Osteoblast (primary cell): ENCODE measurements at places on chromosomes 6 and 20. TPM values are rescaled to one million over a fixed set of nuclear protein-coding genes. Genes with fewer than 3 reads are reported as not detected.
A peak's percentile ranks its signal among the peaks of the same experiment; 100 is the strongest.

DNA sequence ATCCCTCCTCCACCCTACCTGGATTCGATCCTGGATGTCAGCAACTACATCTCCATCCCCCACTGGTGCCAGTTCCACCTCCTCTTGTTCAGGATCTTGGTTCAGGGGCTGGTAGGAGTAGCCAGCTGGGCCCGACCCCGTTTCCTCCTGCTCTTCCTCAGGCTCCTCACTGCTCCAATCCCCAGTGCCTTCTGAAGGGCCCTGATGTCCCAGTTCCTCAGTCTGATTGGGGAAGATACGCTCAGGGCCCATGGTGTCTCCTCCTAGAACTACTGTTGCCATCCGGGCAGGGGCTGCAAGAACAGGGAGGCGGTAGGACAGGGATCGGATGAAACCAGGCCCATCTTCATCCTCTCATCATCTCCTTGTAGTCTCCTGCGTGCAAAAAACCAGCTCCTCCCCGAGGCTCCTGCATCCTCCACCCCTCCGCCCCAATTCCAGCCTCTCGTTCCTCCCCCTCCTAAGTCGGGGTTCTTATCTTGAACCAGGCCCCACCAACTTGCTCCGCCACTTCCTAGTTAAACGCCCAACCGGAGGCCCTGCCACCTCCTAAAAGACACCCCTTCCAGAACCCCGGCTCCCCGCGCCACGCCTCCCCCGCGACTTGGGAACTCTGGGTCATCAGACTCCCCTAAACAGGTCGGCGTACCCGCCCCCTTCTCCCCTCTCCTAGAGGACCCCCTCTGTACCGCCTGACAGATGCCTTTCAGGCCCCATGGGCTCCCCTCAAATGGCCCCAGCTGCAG lies 476 bp downstream of the MEA1 start:
- H3K27ac ChIP-seq = peak overlapping the region; percentile 57
- H3K4me1 ChIP-seq = peaks cover 28% of the 10 kb centered on the region
- peak overlapping the region; percentile 98 for H3K4me3 ChIP-seq

DAAM2 gene
- 29.0 and 46.9 TPM in 2 replicates for total RNA-seq

COL9A3 gene
- total RNA-seq = not detected in 2 replicates

- no peak overlapping the region for H3K27ac ChIP-seq
- H3K4me3 ChIP-seq = no peak overlapping the region
- H3K4me1 ChIP-seq = peaks cover 7% of the 10 kb centered on the region
- peaks cover 25% of the 10 kb centered on the region for H3K27me3 ChIP-seq
- no peaks in the 10 kb centered on the region for H3K36me3 ChIP-seq
- DNase-seq = no peak
Observed at GRCh38 chr20:35598476-35598875, 17.2 kb upstream of the SPAG4 start.

- no peak overlapping the region for H3K27ac ChIP-seq
- no peaks in the 10 kb centered on the region for H3K27me3 ChIP-seq
- no peaks in the 10 kb centered on the region for H3K4me1 ChIP-seq
- H3K4me3 ChIP-seq = no peak overlapping the region
Observed at GRCh38 chr6:13117570-13117969, 210.8 kb downstream of the TBC1D7 start.

DNA sequence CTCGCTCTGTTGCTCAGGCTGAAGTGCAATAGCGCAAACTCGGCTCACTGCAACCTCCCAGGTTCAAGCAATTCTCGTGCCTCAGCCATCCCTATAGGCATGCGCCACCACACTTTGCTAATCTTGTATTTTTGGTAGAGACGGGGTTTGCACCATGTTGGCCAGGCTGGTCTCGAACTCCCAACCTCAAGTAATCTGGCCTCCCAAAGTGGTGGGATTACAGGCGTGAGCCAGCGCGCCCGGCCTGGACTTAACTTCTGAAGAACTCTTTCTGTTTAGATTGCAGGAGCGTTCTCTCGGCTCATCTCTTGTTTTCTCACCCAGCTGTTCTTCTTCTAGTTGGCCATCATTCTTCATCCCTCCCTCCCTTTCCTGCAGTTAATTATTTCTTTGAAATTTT lies 30.3 kb downstream of the GTF2H5 start:
- no peaks in the 10 kb centered on the region for H3K4me1 ChIP-seq
- H3K36me3 ChIP-seq = peaks cover 1% of the 10 kb centered on the region
- H3K27me3 ChIP-seq = no peaks in the 10 kb centered on the region
- H3K27ac ChIP-seq = no peak overlapping the region

DNA sequence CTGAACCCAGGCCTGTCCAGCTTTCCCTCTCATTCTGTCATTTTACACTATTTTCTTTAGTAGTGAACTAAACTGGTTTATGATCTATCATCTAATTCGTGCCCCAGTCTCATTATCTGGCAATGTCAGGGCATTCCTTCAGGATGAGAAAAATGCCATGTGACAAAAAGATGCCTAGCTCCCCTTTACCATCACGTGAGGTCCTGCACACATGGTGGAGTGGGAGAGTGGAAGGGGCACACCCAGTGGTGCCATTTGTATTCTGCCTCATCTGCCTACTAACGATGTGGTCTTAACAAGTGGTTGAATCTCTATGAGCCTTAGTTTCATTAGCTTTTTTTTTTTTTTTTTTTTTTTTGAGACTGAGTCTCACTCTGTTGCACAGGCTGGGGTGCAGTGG lies 41.2 kb downstream of the CDC5L start:
- H3K27ac ChIP-seq = peak overlapping the region; percentile 59
- H3K4me3 ChIP-seq = no peak overlapping the region
- H3K27me3 ChIP-seq = no peaks in the 10 kb centered on the region

DNA sequence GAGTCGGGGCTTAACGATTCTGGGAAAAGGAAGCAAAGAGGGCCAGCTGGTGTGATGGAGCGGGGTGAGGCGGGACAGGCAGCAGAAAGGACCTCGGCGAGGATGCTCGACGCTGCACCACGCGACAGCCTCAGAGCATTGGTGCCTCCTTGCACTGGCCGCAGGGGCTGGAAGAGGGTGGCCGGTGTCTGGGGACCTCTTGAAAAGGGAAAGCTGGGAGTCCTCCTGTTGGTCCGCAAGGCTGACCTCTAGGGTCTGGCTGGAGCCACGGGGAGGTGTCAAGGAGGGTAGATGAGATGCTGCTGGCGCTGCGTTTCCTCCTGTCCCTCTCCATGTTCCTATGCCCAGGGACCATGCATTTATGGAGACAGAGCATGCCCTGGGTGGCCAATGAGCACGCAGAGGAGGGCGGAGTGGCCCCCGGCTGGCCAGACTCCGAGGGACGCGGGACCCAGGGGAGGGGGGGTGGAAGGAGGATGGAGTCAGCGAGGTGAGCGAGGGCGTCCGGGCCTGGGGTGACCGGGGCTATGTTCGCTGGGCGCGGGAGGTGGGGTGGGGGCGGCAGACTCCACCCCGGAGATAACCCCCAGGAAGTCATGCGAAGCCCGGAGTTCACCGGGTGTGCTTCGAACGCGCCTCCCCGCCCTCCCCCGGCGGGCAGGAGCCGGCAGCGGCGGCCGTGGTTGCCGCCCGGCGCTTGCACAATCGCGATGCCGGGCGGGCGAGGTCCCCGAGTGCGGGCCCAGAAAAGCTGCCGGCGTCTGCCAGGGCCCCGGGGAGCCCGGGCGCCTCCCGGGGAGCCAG lies at the start of gene CYP24A1:
CYP24A1 (minus strand) TSS at position 334 of the 804 bp plus-strand sequence. CDS start 407 bp downstream, outside the sequence.
- H3K4me3 ChIP-seq = no peak within 1 kb of the TSS
- peaks cover 8% of the 10 kb centered on the region for H3K4me1 ChIP-seq
- no peak within 1 kb of the TSS for H3K27ac ChIP-seq
- H3K27me3 ChIP-seq = peaks cover 60% of the 10 kb centered on the region
- H3K36me3 ChIP-seq = no peaks in the 10 kb centered on the region
- DNase-seq = no peak

GRCh38 chr20:51368461-51369211 lies 173.9 kb downstream of the NFATC2 start:
- no peaks in the 10 kb centered on the region for H3K27me3 ChIP-seq
- H3K27ac ChIP-seq = peak overlapping the region; percentile 100
- no peaks in the 10 kb centered on the region for H3K36me3 ChIP-seq
- no peak overlapping the region for H3K4me3 ChIP-seq

BAG2 gene
- 13.3 and 17.7 TPM in 2 replicates for total RNA-seq

- no peaks in the 10 kb centered on the region for H3K27me3 ChIP-seq
- DNase-seq = no peak
- no peak overlapping the region for H3K27ac ChIP-seq
- H3K36me3 ChIP-seq = no peaks in the 10 kb centered on the region
- no peaks in the 10 kb centered on the region for H3K4me1 ChIP-seq
- H3K4me3 ChIP-seq = no peak overlapping the region
Observed at GRCh38 chr20:40775561-40776146, 86.6 kb upstream of the MAFB start.

GRCh38 chr6:112389361-112389760 lies 42.2 kb downstream of the RFPL4B start:
- H3K4me1 ChIP-seq = peaks cover 2% of the 10 kb centered on the region
- peaks cover 2% of the 10 kb centered on the region for H3K27me3 ChIP-seq
- DNase-seq = no peak
- no peaks in the 10 kb centered on the region for H3K36me3 ChIP-seq

GRCh38 chr6:109093732-109094415 lies 772 bp downstream of the SESN1 start:
- H3K36me3 ChIP-seq = no peaks in the 10 kb centered on the region
- H3K27me3 ChIP-seq = no peaks in the 10 kb centered on the region
- peak overlapping the region; percentile 99 for H3K27ac ChIP-seq
- DNase-seq = no peak

MUC21 gene
- not detected in 2 replicates for total RNA-seq

GRCh38 chr6:24426729-24427446 lies 24.2 kb downstream of the MRS2 start:
- peaks cover 16% of the 10 kb centered on the region for H3K4me1 ChIP-seq
- no peak overlapping the region for H3K4me3 ChIP-seq
- H3K27me3 ChIP-seq = no peaks in the 10 kb centered on the region
- no peak overlapping the region for H3K27ac ChIP-seq

DNA sequence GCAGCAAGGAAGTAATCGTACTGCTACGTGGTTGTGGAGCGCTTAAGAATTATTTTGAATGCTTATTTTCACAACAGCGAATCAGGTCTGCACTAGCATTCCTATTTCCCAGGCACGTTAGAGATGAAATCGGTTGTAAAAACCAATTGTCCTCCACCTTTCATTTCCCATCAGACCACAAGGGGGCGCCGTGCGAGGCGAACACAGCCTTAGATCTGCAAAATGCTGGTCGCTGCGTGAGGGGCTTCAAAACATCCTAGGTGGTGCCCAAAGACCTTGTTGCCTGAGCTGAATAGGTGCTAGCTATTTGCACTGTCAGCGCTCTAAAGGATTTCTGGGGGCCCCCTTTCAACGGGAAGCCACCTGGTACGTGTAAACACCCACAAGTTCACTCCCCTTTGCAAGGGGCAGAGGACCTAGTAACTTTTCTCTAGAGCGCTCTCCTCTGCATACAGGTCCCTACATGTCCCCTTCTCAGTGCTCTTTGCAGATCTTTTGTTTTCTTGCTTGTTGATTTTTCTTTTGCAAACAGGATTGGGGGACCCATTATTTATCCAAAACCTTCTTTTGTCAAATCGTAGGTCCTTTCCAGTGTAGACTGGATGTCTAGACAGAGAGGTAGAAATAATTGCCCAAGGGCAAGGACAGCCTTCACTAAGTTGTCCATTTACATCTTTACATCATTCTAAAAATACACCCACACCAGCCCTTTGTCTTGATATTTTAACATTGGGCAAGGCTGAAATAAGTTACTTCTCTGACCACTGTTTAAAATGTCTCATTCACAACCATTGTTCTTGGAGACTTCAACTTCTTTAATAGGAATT lies 59.8 kb downstream of the NEDD9 start:
- no peak overlapping the region for H3K27ac ChIP-seq
- no peaks in the 10 kb centered on the region for H3K4me1 ChIP-seq
- peak overlapping the region; percentile 5 for H3K4me3 ChIP-seq
- H3K36me3 ChIP-seq = no peaks in the 10 kb centered on the region
- no peaks in the 10 kb centered on the region for H3K27me3 ChIP-seq

GRCh38 chr20:52025938-52026337 lies 165.6 kb downstream of the ZFP64 start:
- DNase-seq = no peak
- H3K4me3 ChIP-seq = no peak overlapping the region
- no peak overlapping the region for H3K27ac ChIP-seq
- H3K4me1 ChIP-seq = peaks cover 2% of the 10 kb centered on the region

FRS3 gene
- 1.5 and 1.8 TPM in 2 replicates for total RNA-seq

- H3K27me3 ChIP-seq = peaks cover 13% of the 10 kb centered on the region
- no peaks in the 10 kb centered on the region for H3K4me1 ChIP-seq
- H3K27ac ChIP-seq = no peak overlapping the region
- no peak overlapping the region for H3K4me3 ChIP-seq
Observed at GRCh38 chr6:107827541-107827940, 3.4 kb upstream of the SCML4 start.

RIPPLY2 gene
- under 0.01 TPM in 1 of 2 replicates, not detected in the other for total RNA-seq

- peak; percentile 57 for DNase-seq
- H3K27me3 ChIP-seq = no peaks in the 10 kb centered on the region
- no peak overlapping the region for H3K27ac ChIP-seq
- no peaks in the 10 kb centered on the region for H3K36me3 ChIP-seq
- H3K4me1 ChIP-seq = no peaks in the 10 kb centered on the region
Observed at GRCh38 chr6:33599413-33599938, 19.4 kb upstream of the BAK1 start.

- no peak overlapping the region for H3K4me3 ChIP-seq
- no peak for DNase-seq
- no peaks in the 10 kb centered on the region for H3K36me3 ChIP-seq
- no peak overlapping the region for H3K27ac ChIP-seq
Observed at GRCh38 chr20:59434960-59435359, 134.5 kb downstream of the EDN3 start.

DNA sequence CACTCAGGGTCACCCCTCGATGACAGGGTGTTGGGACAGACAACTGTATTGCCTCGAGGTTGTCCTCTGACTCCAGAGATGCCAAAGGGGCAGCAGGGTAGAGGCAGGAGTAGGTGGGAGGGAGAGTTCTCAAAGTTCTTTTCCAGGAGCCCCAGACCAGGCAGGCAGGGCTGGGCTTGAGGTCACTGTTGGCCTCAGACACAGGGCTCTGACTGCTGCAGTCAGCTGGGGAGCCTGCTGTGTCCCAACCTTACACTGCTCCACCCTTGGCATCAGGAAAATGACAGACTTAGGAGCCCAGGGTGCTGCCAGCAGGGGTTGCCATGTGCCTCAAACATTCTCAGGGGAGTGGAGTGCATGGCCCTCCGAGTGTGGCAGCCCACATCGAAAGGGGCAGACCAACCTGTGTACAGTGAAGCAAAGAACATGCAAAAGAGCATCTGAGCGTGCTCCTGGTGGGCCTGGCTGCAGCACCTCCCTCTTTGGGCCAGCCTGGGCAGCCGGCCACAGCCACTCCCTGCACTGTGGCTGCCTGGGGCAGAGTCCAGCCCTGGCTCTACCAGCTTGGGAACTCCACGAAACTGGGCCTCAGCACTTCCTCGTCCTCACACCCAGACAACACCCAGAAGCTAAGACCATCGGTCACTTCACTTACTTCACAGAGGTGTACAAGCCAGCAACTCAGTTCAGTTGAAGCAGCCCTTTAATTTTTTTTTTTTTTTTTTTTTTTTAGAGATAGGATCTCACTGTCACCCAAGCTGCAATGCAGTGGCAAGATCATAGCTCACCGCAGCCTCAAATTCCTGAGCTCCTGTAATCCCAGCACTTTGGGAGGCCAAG lies 24.0 kb downstream of the C6orf132 start:
- no peak overlapping the region for H3K27ac ChIP-seq
- peaks cover 40% of the 10 kb centered on the region for H3K4me1 ChIP-seq
- DNase-seq = peak; percentile 86
- H3K36me3 ChIP-seq = no peaks in the 10 kb centered on the region
- no peak overlapping the region for H3K4me3 ChIP-seq
